ENCODE measurements at places on chromosomes 7 and 10. TPM values are rescaled to one million over a fixed set of nuclear protein-coding genes. Genes with fewer than 3 reads are reported as not detected.
A peak's percentile ranks its signal among the peaks of the same experiment; 100 is the strongest.

GRCh38 chr7:114789871-114790311 is 132.0 kb upstream of the MDFIC start:
- no peak for DNase-seq

DNA sequence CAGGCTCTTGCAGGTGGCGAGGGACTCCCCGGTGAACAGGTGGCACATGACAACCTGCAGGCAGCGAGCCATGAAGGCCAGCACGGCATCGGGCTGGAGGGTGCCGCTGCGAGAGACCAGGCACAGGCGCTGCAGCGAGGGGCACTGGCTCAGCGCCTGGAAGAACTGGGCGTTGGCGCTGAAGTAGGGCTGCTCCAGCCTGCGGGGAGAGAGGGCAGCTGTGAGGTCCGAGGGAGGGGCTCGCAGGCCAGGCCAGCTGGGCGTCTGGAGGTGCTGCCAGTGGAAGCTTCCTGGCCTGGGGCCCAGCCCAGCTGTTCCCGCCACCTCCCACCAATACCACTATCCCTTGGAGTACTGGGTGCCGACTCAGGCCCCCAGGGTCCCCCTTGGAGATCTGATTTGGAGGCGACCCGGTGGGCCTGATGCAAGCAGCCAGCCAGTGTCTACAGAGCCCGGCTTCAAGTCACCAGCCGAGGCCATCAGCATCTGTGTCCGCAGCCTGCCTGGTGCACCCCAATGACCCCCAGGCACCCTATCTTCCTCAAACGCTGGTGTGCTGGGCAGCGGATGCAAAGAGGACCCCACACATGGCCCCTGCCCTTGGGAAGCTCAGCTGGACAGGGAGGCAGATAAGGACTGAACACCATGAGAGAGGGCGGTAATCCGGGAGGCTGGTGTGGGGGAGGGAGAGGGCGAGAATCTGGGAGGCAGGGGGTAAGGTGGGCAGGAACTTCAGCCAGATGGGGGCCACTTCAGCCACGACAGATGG is 67.8 kb upstream of the TNRC18 start:
- no peak for DNase-seq

DNA sequence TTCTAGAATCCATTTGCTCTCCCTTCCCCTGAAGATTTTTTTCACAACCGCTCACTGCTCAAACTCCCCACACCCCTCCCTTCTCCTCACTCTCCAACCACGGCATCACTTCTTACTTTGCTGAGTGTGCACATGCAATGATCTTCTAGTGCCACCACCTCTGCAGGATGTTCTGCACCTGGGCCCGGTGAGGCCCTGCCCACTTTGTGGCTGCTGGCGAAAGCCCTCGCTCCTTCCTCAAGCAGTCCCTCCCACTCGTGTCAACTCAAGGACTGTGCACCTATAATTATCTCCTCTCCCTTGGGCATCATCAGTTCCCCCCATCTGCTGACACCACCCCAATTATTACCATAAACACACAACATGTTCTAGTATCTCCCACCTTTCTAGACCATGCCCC is 91.0 kb upstream of the LANCL2 start:
- no peak for DNase-seq

DNA sequence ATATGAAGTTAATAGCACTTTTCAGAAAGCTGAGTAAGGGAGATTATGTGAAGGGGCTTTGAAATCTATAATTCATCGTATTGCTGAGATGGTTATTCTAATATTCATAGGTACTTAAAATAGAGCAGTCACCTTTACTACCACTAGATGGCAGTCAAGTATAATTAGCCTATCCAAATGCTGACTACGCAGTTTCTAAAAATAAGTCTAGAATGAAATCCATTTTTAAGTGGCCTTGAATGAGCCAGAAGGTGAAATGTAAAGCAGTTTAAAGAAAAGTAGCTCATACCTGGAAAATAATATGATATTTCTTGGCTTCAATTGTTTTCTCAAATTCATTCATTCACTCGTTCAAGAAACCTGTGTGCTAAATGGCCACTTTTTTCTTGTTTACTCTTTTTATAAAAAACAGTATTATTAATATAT is 1277.1 kb downstream of the GATA3 start:
- DNase-seq: peak; percentile 61

GRCh38 chr10:6979371-6979770 is 399.3 kb upstream of the PRKCQ start:
- no peak for DNase-seq

Gene FRMD4A
- 169 TPM for total RNA-seq

Gene OIT3
- total RNA-seq: 1.4 TPM

Gene TRPV5
- 0.36 TPM for total RNA-seq
